ENCODE measurements at places on chromosomes 6 and 20.

- no peak for DNase-seq
Observed at GRCh38 chr6:160417550-160417949, 69.4 kb downstream of the SLC22A3 start.

DNA sequence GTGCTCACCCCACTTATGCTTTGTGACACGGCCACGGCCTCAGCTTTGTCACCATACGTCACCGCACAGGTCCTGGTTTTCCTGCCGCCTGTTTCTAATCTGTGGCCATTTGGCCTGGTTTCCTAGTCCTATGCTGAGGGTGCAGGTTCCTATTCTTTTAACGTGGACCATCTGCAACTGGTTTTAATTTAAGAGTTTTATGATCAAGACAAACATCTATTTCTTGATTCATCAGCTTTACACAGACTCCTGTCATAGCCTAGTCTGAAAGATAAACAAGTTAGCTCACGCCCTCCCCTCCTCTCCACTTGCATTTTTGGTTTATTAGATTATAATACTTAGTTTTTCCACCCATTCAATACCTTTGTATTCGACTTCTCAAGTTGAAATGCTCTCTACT, 97.5 kb upstream of the RPS6KA2 start:
- DNase-seq, result no peak

DNA sequence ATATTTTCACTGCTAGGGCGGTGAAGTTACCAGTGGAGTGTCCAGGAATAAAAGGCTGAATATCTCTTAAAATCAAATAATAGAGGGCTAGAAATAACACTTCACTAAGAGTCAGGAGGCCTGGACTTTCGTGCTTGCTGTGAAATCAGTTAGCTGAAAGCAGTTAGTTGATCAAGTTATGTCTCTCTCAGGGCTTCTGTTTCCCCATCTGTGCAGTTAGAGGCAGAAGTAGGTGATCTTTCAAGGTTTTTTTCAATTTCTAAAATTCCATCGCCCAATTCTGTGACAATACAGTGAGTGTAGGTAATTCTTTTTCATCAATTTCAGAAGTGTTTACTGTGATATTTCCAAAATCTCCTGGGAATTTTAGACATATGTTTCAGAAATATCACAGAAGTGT, 72.5 kb upstream of the GLP1R start:
- DNase-seq, result no peak

DNA sequence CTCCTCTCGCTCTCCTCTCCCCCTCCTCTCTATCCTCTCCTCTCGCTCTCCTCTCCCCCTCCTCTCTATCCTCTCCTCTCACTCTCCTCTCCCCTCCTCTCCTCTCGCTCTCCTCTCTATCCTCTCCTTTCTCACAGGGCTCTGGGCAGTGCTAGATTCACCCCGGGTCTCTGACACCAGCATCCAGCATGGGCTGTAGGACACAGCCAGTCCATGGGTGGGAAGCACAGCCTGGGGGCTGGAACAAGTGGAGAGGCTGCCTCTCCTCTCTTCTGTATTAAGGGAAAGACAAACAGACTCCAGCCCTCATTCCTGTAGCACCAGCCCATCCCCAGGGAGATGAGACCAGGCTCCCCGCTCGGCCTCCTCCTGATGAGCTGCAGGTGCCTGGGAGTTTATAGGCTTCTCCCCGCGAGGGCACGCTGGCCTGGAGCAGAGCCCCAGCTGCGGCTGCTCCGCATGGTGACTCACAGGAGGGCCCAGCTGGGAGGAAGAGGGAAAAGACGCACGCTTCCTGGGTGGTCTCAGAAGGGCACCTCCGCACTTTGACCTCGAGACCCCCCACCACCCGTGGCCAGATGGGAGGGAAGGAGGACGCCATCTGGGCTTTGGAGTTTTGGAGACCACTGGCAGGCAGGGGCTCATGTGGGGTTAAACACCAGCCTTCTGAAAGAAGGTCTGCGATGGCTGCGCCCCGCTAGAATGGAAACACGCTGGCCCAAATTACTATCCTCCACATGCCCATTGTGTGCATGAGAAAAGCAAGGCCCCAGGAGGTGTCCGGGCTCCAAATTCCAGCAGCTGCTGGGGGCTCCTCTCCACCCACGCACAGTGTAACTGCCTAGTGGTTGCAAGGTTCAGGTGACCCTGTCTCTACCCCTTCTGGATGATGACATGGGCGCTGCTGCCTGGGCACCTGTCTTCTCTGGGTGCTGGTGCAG, 68.0 kb downstream of the BMP7 start:
- DNase-seq, result no peak

GRCh38 chr20:58898629-58899408, 46.3 kb downstream of the GNAS start:
- no peak for DNase-seq

- no peak for DNase-seq
Observed at GRCh38 chr20:52231230-52231746, 39.7 kb upstream of the ZFP64 start.

GRCh38 chr6:20661721-20662120, 127.5 kb downstream of the CDKAL1 start:
- no peak for DNase-seq

- no peak for DNase-seq
Observed at GRCh38 chr20:62368976-62369814, 2.1 kb upstream of the LAMA5 start.

- no peak for DNase-seq
Observed at GRCh38 chr6:161663682-161664081, 389.8 kb upstream of the AGPAT4 start.

DNA sequence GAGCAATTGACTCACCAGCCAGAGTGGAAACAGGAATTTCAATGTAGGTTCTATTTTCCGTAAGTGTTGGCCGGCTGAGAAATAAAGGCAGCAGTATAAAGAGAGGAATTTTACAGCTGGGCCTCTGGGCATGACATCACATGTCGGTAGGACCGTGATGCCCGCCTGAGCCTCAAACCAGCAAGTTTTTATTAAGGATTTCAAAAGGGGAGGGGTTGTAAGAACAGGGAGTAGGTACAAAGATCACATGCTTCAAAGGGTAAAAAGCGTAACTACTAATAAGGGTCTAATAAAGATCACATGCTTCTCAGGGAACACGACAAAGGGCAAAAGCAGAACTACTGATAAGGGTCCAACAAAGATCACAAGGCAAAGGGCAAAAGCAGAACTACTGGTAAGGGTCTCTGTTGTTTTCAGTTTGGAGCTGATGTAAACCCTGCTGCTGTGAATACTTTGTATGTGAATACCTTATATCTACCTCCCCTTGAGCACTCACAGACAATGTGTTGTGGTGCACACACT, 9.0 kb upstream of the TULP4 start:
- DNase-seq, result no peak

- no peak for DNase-seq
Observed at GRCh38 chr6:163705923-163706322, 291.4 kb downstream of the QKI start.

GRCh38 chr6:39803872-39804271, 11.7 kb downstream of the DAAM2 start:
- DNase-seq, result no peak

GRCh38 chr6:113620386-113620785, 236.8 kb upstream of the MARCKS start:
- no peak for DNase-seq

- DNase-seq, result no peak
Observed at GRCh38 chr6:14925699-14926026, 320.2 kb upstream of the JARID2 start.

- DNase-seq, result no peak
Observed at GRCh38 chr6:86848986-86849385, 88.3 kb upstream of the HTR1E start.

- DNase-seq, result no peak
Observed at GRCh38 chr6:169188475-169188874, 65.2 kb downstream of the THBS2 start.

GRCh38 chr20:23083553-23084220, 2.4 kb downstream of the CD93 start:
- no peak for DNase-seq

DNA sequence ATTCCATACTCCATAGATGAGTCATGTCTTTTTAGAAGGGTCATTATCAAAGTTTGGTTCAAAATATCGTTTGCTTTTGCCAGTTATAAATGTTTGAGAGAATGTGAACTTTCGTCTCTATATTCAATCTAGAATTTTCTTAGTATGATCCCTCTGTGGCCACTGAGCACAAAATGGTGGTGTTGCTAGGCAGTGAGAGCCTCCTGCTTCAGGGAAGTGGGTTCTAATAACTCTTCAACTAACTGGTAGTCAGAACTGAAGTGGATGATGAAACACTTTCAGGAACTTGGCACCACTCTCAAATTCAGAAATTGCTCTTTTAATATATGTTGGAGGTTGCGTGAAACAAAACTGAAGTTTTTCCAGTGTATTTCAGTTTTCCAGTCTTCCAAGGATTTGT, 125.0 kb upstream of the DOK5 start:
- DNase-seq, result no peak

- no peak for DNase-seq
Observed at GRCh38 chr6:144131248-144131709, 19.0 kb upstream of the STX11 start.

DNA sequence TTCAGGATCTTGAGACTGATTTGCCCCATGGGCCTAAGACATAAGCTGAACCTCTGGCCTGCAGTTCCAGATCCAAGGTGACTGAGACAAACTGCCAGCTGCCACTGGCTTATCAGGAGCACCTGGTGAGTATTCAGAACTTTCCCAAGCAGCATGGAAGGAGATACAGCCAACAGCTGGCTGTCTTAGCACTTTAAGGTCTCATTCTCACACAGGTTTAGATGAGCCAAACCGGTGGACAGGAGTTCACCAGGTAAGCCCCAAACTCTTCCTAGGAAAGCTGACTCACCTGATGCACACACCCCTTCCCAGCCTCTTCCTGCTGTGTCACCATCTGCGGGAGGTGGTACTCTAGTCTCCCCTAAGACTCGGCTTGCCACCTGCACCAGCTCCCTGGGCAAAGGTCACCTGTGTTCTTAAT, at the start of gene BANF2:
Gene BANF2, plus strand, starts transcription at position 36 of the 421 bp plus-strand sequence. CDS start 25,060 bp downstream, outside the sequence.
- no peak for DNase-seq

DNA sequence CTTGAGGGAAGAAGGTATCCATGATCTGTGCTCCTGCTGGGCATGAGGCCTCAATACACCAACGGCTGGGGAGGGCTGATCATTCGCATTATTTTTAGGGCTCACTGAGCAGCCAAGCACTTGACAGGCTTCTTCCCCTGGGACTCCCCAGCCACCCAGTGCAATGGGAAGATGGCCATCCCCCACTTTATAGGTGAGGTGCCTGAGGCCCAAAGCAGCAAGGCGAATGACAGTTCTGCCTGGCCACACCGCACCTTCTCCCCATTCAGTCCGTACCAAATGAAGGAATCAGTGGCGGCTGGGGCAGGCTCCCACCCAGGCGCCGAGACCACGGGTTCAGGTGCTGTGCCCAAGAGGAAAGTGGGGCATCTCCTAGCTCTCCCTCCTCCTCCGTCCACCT, 4.4 kb upstream of the FAM209A start:
- no peak for DNase-seq

- DNase-seq, result no peak
Observed at GRCh38 chr6:106050538-106050937, 35.6 kb upstream of the PRDM1 start.

- peak; percentile 19 for DNase-seq
Observed at GRCh38 chr20:61939691-61940360, 125.9 kb downstream of the TAF4 start.

GRCh38 chr6:119482850-119483285, 133.3 kb upstream of the MAN1A1 start:
- DNase-seq, result no peak

GRCh38 chr6:9315966-9316650, 880.8 kb upstream of the SLC35B3 start:
- no peak for DNase-seq

DNA sequence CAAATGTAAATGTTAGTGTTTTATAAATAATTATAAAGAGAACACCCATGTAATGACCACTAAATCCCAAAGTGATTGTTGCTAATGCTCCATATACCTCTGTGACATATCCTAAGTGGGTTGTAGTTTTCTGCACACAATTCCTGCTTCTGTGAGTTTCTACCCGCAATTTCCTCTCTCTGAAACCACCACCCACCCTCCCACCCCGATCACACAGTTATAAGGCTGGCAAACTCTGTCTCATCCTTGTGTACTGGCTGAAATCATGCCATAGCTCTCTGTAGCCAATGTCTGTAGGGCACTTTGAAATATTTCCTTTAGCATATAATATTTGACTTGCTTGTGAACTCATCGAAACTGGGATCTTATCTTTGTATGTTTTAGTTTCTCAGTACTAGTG, 236.6 kb downstream of the PLCB1 start:
- DNase-seq, result no peak

- no peak for DNase-seq
Observed at GRCh38 chr6:168496997-168497331, 56.0 kb downstream of the SMOC2 start.

- no peak for DNase-seq
Observed at GRCh38 chr6:95417856-95418255, 159.5 kb upstream of the MANEA start.

DNA sequence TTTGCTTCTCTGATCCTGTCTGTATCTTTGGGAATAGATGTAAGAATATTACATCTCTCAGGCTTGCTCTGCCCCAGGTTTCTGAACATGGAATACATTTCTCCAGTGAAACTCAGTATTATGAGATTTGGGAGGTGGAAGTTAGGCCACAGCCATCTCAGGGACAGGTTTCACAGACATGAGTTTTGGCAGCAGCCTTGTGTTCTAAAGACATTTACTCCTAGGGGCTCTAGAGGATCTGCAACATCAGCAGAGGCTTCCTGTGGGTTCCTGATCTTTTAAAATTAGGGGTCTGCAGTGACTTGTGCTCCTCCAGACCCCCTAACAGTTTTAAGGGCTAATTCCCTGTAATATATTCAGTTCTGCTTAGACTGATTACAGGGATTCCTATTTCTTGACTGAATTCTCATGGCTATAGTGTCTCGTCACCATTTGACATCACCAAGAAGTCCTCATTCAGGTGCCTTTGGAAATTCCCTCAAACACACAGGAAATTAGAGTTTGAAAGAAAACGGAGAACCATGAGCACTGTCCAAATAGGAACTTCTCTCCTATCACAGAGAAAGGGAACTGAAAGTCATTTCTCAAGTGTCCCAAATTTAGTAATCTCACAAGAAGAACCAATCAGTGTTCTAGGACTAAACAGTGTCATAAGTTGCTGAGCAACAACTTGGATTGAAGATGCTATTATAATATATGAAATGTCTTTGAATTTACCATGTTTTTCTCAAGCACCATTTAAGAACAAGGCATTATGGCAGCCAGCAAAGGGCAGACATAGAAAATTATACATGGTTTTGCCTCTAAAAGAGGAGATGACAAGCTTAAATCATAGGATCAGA, 2.5 kb upstream of the HLA-DRA start:
- no peak for DNase-seq

DNA sequence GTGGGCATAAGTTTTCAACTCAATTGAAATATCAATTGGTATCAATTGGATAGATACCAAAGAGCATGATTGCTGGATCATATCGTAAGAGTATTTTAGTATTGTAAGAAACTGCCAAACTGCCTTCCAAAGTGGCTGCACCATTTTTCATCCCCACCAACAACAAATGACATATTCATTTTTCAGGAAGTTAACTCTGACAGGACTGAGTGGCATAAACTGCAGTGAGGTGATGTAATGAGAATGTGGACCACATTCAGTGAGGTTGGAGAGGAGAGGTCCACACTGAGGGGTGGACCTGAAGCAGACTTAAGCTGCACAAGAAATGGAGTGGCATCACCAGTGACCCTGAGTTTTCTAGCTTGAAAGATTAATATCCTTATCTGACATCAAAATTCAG, 11.6 kb upstream of the CALHM6 start:
- no peak for DNase-seq

GRCh38 chr6:743320-744096, 50.6 kb upstream of the EXOC2 start:
- no peak for DNase-seq

- DNase-seq, result no peak
Observed at GRCh38 chr6:74976026-74976425, 229.8 kb downstream of the COL12A1 start.
